AML-193 (cell line): ENCODE measurements at places on chromosomes 4 and X.
A peak's percentile ranks its signal among the peaks of the same experiment; 100 is the strongest.

DNA sequence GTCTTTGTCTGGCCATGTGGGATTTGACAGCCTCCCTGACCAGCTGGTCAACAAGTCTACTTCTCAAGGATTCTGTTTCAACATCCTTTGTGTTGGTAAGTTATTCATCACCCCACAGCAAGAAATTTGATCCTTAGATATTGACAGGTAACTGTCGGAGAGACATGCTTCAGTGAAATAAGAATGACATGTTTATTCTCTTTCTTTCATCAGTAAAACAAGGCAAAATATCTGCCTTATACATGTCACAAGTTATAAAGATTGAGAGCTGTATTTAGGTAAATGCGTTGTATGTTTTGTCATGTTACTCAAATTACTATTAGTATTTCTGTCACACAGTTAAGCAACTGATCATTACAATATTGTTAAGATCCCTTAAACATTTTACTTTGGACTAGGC, 46.9 kb downstream of the SEPTIN11 start:
- no peak for DNase-seq

GRCh38 chr4:166202991-166203390, 330.0 kb downstream of the TLL1 start:
- no peak for DNase-seq

GRCh38 chr4:52939739-52940138, 77.6 kb downstream of the RASL11B start:
- no peak for DNase-seq

DNA sequence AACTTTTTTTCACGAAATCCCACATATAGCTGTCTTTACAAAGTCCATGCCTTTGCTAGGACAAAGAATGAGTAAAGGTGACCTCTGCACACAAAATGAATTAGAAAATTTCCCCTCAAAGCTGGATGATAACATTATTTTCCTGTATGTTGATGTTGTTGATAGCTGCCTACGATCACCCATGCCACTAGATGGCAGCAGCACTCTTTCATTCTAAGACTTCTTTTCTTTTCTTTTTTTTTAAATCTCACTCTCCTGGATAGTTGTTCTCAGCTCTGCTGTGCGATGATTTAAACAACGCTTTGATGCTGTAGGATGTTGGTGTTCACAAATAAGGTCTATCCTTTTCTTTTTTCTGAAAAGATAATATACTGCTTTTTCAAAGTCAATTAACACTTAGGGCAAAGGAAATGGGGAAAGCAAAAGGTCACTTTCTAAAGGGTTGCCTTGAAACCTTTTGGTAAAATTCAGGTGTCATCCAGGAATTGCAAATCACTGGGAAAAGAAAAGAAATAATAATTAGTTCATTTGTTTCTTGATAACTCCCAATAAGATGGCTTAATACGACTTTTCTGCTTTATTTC, 266.8 kb downstream of the C4orf33 start:
- DNase-seq, result peak; percentile 73

GRCh38 chrX:69291116-69291515, 125.9 kb upstream of the PJA1 start:
- DNase-seq, result no peak

- no peak for DNase-seq
These were observed 56.4 kb upstream of the PLAC8 start for GRCh38 chr4:83170952-83171399.

- DNase-seq, result no peak
These were observed 534.7 kb downstream of the KCNIP4 start for GRCh38 chr4:21413807-21414370.

GRCh38 chr4:179867300-179867878, 2375.8 kb upstream of the TENM3 start:
- peak; percentile 38 for DNase-seq

GRCh38 chr4:26206999-26207398, 113.8 kb upstream of the RBPJ start:
- no peak for DNase-seq

- no peak for DNase-seq
These were observed 298.5 kb downstream of the KCTD8 start for GRCh38 chr4:44150091-44150576.

DNA sequence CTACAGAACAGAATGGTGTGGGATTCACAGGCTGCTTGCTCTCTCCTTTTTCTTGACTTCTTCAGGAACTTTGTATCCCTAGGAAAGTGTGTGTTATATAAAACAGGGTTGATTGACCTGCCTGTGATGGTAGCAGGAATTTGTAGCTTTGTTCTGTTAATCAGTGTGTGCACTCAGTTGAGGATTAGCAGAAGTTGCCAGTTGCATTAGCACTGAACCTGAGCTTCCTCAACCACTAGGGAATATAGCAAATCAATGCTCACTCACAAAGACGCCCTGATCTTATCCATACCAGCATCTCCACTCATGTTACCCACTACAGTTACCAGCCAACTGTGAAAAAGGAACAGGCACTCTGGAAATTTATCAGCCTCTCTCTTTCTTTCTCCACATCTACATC, 319.1 kb upstream of the EMCN start:
- no peak for DNase-seq

- DNase-seq, result no peak
These were observed 68.7 kb downstream of the NSD2 start for GRCh38 chr4:1939664-1940509.

- no peak for DNase-seq
These were observed 882 bp downstream of the MRFAP1 start for GRCh38 chr4:6641164-6641970.

DNA sequence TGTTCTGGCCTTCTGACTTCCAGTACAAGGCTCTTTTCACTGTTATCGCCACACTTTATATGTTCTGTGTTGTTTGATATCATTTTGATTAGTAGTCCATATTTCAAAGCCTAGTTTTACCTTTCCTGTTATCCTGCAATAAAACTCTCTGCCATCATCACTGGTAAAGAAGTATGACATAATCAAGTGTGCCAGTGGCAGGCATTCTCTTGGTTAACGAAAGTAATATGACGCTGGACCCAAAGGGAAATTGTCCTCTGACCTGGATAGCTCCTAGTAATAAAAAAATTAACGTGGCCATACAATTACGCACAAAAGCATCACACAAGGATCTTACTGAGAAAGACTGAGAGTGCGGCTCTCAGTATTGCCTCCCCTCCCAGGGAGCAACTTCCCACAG, 33.8 kb downstream of the DGKK start:
- DNase-seq, result no peak

- no peak for DNase-seq
These were observed 158.3 kb downstream of the PALLD start for GRCh38 chr4:168655182-168655581.

GRCh38 chr4:183621875-183622274, 37.1 kb downstream of the RWDD4 start:
- DNase-seq, result peak; percentile 76
